GM13977 (cell line): ENCODE measurements at places on chromosomes 4 and X.

GRCh38 chr4:14167876-14168510 lies 540.5 kb upstream of the BOD1L1 start:
- no peak for DNase-seq

DNA sequence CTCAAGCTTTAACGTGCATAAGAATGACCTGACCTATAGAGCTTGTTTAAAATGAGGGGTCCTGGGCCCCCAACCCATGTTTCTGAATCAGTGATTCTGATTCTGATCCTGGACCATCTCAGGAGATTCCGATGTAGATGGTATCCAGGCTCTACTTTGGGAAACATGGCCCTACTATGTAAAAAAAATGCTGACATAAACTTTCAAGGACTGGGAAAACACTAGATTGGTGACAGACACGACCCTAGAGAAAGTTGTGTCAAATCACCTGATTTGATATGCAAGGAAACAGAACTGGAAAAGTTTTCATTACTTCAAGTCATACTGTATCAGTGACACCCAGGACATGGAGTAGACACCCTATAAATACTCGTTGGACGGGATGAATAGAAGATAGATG lies 328.5 kb downstream of the HNRNPD start:
- DNase-seq = no peak

GRCh38 chrX:116284400-116284799 lies 113.9 kb downstream of the AGTR2 start:
- no peak for DNase-seq

GRCh38 chrX:148492057-148492456 lies 8.4 kb upstream of the AFF2 start:
- DNase-seq = no peak

DNA sequence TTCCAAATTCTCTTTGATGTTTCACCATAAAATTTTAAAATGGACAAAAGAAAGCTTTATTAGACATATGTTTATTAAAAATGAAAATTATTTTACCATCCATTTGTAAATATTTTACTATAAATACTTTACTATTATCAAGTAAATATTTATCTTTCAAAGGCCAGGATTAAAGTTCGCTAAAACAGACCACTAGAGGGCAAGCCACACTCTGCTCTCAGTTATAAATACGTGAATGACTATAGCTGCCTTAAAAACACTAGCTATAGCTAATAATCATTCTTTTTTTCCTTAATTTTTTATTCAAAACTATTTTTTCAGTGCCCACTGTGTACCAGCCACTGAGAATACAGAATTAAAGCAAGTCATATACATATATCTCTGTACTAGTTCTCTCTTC lies 38.6 kb downstream of the UNC5C start:
- no peak for DNase-seq
